ENCODE measurements at places on chromosomes 4 and X.

DNA sequence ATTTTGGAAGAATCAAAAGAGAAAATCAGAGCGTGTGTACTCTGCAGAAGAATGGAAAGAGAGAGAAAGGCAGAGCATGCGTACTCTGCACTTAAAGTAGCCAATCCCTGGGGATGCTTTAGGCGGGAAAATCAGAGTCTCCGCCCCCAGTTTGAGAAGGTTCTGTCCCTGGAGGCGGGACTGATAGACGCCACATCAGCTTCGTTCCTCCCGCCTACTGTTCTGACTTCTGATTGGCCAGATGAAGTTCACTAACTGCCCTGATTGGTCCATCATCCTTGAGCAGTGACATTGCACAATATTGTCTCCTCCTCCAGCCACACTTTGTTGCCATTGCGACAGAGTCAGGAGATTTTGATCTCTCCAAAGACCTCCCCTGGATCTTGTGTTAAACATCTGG is 23.8 kb downstream of the SSX1 start:
- no peak for DNase-seq

- no peak for DNase-seq
Observed at GRCh38 chrX:13092455-13092941, 48.1 kb upstream of the FAM9C start.

DNA sequence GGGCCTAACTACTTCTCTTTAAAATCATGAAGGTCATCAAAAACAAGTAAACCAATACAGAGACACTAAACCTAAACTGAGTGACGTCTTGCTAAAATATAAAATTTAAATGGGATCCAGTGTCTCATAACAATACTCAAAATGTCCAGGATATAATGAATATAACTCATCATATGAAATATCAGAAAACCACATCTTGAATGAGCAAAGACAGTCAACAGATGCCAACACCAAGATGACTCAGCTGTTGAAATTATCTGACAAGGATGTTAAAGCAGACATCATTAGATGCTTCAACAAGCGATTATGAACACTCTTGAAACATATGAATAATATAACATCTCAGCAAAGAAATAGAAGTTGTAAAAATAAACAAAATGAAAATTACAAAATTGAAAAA is 8.3 kb downstream of the NAP1L2 start:
- DNase-seq: no peak

GRCh38 chr4:186727977-186728519 is 4.4 kb upstream of the FAT1 start:
- DNase-seq: no peak

DNA sequence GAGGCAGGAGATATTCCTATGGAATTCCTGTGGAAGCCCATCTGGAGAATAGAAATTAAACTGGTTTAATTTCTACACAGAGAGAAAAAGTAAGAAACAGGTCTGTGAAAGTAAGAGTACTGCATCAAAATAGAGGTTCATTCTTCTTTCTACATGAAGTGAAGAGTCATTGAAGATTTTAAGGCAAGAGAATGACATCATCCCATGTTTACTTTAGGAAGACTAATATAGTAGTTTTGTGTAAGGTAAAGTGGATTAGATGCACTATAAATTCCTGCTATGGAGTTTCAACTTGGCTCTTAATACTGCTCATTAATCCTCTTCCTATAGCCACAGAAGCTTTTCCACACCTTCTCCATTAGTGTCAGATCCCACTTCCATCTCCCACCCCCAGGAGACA is 47.6 kb downstream of the CNGA1 start:
- DNase-seq: no peak

DNA sequence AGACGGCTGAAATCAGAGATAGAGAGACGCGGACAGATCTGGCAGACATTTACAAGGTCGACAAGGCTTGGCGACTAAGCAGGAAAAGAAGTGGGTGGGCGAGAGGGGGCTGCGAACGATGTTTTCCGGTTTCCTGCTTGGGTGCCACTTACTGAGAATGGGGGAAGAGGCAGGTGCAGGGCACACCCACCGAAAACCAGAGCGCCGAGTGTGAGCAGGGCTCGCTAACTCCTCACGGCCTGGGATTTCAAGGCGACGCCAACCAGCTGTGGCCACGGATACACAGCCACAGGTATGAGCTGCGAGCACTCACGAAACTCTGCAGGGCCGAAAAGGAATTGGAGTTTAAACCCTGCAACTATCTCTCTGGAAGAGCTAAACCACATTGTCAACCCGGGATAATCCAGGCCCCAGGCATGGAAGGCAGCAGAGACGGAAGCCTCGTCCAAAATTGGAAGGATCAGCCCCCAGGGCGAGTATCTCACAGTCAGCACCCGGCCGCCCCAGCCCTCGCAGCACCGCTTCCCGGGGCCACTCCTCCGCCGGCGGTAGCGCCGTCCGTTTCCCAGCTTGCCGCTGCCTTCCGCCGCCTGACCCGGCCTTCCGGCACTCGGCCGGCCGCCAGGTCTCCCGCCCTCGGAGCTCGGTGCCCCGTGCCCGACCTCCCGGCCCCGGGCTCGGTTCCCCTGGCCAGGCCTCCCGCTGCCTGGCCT is 778 bp downstream of the CASP3 start:
- peak; percentile 41 for DNase-seq

GRCh38 chr4:129748991-129749390 is 653.0 kb downstream of the C4orf33 start:
- no peak for DNase-seq

DNA sequence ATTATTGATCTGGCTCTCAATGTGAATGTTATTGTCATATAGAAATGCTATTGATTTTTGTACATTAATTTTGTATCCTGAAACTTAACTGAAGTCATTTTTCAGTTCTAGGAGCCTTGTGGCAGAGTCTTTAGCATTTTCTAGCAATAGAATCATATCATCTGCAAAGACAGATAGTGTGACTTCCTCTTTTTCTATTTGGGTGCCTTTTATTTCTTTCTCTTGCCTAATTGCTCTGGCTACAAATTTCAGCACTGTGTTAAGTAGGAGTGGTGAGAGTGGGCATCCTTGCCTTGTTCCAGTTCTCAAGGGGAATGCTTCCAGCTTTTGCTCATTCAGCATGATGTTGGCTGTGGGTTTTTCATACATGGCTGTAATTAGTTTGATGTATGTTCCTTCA is 102.7 kb downstream of the SH3BGRL start:
- no peak for DNase-seq

DNA sequence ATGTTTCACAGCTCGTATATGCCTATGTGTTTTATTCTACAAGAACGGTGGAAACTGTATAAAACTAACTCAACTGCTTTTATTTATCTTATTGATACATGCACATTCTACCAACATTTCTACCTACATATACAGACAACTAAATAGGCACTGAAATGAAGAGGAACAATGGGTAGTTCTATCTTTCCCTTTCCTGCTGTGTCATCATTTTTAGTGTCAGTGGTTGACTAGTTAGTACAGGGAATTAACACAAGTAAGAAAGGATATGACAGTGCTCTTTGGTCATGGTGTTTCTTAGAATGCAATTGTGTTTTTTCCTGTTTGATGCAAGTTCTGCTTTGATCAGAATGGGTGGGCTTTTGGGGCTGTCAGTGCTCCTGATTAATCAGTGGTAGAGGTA is 293.8 kb upstream of the CTSO start:
- no peak for DNase-seq

DNA sequence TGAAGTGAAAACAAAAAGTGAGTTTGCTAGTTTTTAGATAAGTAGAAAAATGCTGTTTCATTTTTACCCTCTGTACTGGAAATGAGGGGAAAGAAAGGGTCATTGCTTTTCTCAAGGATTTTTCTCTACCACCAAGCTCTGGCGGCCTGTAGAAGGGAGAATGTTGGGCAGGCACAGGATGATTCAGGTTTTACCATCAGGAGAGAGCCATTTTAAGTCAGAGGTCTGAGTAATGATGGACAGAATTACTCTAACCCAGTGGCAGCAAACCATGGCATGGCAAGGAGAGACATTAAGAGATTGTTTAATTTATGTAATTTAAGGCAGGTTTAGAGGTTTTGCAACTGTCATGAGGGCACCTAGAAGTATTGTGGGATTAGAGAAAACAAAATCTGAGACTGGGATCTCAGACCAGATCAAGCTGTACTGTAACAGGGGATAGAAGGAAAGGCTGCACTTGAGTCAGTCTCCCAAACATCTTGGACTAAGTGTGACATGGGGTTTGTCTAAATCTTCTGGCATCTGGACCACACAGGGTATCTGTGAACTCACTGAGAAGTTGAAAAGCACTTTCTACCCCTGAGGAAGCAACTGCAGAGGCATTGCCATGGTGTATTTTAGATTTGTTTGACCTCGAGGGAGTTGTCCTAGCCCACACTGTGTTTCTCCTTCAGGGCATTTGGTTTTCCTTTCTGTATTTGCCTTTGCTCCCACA is 81.6 kb downstream of the BANK1 start:
- no peak for DNase-seq

- no peak for DNase-seq
Observed at GRCh38 chr4:41331224-41331623, 74.5 kb downstream of the UCHL1 start.

- no peak for DNase-seq
Observed at GRCh38 chr4:185219551-185220344, 10.3 kb downstream of the SNX25 start.

GRCh38 chr4:185307136-185307950 is 88.4 kb downstream of the LRP2BP start:
- DNase-seq: no peak

- DNase-seq: peak; percentile 10
Observed at GRCh38 chrX:96685210-96686099, 813 bp downstream of the DIAPH2 start.

DNA sequence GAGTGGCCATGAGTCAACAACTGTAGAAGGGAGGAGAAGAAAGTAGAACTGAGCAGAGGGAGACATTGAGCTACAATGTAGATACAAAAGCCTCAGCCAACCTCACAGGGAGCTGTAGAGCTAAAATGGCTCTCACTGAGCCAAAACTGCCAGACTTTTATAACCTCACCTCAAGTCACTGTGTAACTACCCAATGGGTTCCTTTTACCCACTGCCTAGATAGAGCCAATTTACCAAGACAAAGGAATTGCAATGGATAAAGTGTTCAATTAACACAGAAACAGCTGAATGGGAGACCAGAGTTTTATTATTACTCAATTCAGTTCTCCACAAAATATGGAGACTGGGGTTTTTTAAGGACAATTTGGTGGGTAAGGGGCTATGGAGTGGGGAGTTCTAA is 938.9 kb upstream of the GRIA3 start:
- DNase-seq: no peak

- no peak for DNase-seq
Observed at GRCh38 chr4:44563496-44563895, 87.9 kb downstream of the YIPF7 start.

GRCh38 chr4:52665592-52665991 is 6.5 kb upstream of the USP46 start:
- no peak for DNase-seq

DNA sequence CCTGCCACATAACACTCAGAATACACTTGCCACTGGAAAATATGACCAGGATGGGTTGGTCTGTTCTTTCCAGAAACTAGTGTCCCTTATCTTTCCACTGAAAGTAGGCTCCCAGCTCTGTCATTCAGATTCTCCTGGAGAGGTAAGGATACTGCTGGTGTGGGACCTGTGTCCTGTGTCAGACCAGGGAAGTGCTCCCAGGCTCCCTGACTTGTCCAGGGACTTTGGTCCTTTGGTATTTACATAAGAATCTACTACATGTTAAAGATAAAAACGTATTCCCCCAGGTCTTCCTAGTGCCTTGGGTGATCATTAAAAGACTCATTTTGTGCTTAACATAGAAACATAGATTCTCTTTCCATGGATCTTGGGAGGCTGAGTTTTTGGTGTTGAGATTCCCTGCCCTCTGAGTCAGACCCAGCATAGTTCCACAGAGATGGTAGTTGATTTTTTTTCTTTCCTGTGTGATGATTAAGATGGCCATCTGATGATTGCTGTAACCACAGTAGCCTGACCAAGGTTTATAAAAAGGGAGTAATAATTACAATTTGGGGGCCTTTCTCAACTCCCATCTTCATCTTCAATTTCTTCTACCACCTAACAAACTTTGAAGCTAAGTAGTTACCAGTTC is 159.8 kb upstream of the JADE1 start:
- no peak for DNase-seq

DNA sequence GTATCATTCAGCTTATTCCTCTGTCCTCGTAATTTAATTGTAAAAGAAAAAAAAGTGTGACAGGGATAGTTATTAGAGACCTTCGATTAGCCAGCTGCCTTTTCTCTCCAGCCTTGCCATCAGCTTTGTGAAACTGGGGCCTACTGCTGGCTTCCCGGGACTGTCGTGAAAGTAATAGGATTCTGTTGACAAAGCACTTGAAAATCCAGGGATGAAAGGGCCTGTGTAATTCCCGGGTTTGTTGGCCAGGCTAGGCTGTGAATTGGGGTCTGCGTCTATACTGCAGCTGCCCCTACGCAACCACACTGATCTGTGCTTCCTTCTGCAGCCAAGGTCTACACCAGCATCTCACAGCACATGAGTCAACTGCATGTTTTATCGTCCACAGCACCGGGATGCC is 120.4 kb upstream of the SCML1 start:
- no peak for DNase-seq

- no peak for DNase-seq
Observed at GRCh38 chr4:113586072-113586471, 175.5 kb downstream of the CAMK2D start.

DNA sequence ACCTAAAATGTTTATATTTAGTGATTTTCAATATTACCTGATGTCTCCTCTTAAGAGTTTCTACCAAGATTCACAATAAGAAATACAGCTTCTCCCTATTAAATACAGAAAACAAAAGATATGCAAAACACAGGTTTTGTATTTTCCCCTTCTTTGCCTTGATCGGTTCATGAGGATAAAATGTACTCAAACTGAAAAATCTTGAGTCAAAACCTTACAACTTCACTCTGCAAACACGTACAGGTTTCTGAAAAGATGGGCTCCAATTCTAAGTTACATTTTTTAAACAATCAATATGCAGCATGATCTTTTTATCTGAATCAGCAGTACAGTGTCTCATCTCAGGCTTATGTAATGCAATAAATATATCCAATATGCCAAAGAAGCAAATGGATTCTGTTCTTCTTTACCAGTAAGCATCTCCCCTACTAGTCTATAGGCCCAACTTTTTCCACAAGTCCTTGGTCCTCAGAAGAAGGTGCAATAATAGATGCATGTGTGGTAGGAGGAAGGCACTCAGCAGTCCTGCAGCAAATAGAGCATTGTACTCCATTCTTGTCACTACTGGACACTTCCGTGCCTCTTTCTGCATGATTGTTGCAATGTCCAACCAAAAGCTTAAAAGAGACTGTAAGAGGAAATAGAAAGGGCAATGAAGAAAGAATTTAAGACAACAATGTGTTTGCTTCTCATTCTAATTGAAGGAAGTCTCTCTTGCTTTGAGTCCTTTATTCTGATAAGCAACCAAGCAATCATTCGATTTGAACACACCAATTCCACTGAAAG is 3.2 kb downstream of the MAPK10 start:
- DNase-seq: no peak

DNA sequence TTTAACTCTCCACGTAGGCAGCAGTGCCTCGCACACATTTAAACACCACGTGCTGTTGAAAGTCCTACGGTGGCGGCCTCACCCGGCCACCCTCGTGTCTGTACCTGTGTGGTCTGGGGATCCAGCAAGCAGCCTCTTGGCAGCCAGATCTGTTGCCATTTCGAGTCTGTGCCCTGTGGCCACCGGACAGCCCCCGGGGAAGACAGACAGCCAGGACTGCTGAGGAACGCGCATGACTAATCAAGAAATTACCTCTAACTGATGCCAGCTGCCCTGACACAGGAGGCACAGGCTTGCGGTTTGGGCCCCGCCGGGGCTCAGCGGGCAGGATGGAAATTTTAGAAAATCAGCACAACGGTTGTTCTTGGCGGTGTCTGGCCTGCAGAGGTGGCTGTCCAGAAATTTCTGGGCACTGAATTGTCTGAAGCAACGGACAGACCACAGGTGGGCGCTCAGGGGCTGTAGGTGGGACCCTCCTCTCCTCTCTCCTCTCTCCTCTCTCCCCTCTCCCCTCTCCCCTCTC is 15.6 kb upstream of the ASMTL start:
- peak; percentile 4 for DNase-seq

All from progenitor cell of endocrine pancreas (in vitro differentiated cells).